ENCODE measurements at places on chromosomes 1 and 21. TPM values are rescaled to one million over a fixed set of nuclear protein-coding genes. Genes with fewer than 3 reads are reported as not detected.

Gene BATF3
- 7.4 TPM for total RNA-seq

Gene TLCD4
- 24.6 TPM for total RNA-seq

Gene S100A7A
- total RNA-seq: not detected

Gene SHISAL2A
- not detected for total RNA-seq

Gene FAM72B
- total RNA-seq: 9.5 TPM

Gene EVA1B
- total RNA-seq: 5.2 TPM

Gene BEST4
- not detected for total RNA-seq

- no peak for DNase-seq
Measured at GRCh38 chr21:36759348-36760083, 60.6 kb downstream of the SIM2 start.

- DNase-seq: peak; percentile 73
Measured at GRCh38 chr1:46188295-46189030, 9.8 kb downstream of the POMGNT1 start.

DNA sequence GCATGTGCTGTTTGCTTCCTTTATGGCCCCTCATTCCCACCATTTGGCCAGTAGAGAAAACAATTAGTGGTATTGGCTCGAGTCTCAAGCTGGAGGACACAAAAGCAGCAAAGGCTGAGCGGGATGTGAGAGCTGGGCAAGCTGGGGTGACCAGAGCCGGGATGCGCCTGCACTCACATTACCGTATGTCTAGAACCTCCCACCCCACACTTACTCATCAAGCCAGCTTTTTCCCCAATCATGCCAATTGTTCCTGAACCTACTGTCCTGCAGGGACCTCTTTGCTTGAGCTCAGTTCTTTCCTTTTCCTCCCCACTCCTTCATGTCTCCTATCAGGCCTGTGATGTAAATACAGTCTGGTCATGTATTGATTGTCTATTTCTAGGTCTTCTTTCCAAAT lies 45.9 kb downstream of the KIRREL1 start:
- DNase-seq: no peak

DNA sequence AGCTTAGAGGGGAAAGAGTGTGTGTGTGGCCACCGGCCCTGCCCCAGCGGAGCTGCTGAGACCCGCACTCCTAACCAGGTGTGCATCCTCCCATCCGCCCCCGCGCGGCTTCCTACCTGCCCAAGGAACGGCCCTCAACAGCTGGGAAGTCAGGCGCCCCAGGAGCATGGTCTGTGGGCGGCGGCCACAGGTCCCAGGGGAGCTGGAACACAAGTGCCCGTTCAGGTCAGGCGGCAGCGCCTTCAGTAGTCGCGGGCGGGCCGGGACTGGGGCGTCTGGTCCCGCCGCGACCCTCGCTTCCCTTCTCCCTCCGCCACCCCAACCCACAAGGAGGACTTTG lies 448 bp downstream of the AURKAIP1 start:
- DNase-seq: peak; percentile 40

DNA sequence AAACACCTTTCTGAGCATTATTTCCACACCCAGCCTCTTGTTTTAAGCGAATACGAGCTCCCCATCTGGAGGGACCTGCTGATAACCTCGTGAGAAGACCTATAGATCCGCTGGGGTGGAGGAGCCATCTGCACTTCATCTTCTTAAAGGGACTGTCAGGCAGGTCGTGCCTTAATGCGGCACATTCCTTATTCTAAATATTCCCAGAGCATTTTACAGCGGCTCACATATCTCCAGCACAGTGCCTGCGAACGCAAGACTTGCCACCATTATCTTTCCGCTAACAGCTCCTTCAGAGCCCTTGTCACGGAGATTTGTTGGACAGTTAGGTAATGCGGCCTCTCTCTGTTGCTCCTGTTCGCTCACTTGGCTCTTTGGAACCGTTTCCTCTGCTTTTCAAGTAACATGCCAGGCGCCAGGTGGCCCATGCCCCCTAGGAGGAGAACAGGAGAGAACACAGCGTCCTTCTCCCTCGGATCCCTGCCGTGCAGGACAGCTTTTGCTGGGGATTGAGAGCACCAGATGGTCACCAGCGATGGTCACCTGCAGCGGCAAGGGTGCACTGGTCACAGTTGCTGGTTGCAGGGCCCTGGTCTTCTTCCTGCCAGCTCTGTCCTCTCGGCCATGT lies 162.4 kb downstream of the PGBD5 start:
- no peak for DNase-seq

DNA sequence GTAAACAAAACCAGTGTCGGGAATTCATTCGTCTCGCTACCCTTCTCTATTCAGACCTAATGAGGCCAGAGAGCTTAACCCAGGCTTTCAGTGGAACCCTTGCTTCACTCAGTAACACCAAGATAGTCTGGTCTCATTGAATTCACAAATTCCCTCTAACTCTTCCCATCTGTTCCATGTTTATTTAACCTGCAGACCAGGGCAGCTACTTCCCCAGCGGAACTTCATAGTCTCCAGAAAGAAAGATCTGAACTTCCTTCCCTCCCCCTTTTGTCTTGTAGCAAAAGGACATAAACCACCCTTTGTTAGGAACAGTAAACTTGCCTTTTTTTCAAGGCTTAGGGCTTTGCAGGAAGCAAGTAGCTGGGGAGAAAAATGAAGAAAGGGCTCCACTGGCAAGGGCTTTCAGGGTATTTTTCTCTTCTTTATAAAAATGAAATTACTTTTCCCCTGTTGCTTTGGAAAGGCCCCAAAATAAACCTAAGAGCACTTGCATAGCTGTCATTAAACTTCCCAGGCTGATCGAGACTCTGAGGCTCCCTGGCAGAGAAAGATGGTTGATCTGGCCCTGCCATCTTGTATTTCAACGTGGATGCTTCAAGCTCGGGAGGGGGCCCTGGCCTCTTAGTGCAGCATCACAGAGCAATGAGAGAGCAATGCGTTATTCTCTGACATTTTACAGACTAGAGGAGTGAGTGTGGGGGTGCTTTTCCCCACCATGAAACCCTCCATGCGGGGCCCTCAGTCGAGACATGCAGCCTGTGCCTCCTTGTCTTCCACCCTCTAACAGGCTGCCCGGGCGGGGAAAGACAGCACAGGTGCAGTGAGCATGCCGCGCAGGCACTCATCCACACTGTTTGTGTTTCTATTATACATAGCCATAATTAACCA lies 30.0 kb downstream of the MIS18A start:
- DNase-seq: no peak

DNA sequence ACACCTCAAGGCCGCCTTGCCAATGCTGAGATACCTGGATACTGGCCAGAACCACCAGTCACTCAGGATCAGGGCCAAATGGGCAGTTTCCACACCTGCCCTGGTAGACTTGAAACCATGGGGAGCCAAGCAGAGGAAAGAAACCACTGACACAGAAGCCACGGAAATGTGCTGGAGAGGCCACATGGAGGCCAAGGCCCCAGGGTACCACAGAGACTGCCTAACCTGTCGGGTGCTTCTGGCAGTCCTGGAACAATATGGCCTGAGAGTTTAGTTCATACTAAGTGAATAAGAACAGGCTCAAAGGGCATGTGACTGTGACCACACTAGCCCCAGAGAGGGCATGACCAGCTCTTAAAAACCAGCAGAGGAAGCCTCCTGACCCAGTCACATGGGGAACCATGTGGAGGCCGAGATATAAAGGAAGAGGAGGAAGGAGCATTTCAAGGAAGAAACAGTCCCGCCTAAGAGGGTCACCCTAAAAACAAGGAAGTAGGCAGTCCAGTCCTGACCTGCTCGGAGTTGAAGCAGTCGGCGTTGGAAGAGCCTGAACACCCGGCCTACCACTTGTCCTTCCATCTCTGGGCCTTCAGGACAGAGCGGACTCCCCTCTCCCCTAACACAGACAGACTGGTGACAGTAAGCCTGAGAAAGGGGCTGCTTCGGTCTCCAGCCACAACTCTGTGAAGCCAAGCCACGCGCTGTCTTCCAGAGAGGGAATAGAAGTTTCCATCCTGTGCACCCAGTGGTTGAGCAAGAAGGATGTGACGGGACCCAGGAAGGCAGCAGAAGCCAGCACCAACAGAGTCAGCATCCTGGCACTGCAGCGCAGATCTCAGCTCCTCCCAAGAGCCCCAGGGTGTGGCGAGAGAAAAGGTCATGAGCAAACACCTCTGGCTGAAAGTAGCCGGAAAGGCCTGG lies at the start of gene DENND2D:
DENND2D (minus strand) TSS at position 766 of the 921 bp plus-strand sequence; CDS start at position 579, 187 bp downstream.
- DNase-seq: peak; percentile 52

GRCh38 chr1:187854457-187854856 lies 1025.7 kb downstream of the PLA2G4A start:
- no peak for DNase-seq

DNA sequence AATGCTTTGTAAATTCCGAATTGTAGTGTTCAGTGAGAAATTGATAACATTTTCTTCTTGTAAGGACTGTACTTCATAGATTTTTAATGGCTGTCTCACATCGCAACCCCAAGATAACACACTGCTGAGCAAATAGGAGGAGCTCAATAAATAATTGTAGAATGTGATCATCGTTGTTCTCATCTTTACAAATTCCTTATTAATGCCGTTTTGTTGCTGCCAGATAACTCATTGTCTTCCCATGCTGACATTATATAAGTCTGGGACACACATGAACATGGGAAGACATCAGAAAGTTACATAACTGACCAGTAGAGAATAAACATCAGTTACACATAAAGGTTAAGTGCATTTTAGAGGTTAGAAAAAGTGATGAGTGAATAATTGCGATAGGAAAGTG lies 46.4 kb upstream of the TSPAN2 start:
- no peak for DNase-seq

Data from SK-MEL-5 (cell line).